ENCODE measurements at places on chromosomes 6 and 20.

DNA sequence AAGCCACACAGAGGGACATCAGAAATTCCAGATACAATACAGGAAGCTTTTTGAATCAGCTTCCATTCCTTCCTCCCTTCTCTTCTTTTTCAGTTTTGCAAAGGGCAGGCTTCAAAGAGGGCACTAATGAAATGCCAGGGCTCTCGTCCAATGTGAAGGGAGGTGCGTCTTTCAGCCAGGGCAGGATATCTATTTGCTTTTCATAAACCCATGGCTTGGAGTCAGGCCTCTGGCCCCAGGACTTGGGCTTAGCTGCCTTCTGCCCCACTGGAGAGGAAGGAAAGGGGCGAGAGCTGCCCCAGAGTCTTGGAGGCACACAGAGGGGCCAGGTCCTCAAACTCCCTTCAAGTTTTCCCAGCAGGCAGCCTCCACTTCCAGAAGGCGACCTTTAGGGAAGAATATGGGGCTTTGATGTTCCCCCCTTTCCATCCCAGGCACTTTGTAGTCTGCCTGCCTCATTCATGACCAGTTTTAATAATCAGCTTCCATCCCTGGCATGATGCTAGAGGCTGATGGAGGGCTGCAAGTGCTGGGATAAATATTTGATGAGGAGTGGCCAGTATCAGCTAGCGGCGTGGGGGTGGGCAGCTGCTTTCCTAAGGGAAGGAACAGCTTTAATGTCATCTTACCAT is 234.8 kb downstream of the NRN1 start:
- no peak for DNase-seq

DNA sequence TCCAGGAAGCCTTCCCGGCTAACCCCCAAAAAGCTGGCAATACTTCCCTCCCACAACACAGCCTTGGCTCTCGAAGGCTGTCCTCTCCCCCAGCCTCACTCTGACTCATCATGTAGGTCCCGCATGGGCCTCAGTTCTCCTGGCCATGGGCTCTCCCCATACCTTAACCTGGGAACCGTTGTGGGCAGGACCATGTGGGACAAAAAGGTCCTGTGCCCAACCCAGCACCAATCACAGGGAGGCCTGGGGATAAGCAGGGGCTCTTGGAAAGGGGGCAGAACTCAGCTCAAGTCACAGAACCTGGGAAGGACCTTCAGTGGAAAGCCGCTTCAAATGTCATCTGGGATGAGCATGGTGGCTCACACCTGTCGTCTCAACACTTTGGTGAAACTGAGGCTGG is 45.5 kb downstream of the MRPL14 start:
- no peak for DNase-seq

GRCh38 chr6:11160199-11160598 is 48.7 kb upstream of the ERVFRD-1 start:
- no peak for DNase-seq

DNA sequence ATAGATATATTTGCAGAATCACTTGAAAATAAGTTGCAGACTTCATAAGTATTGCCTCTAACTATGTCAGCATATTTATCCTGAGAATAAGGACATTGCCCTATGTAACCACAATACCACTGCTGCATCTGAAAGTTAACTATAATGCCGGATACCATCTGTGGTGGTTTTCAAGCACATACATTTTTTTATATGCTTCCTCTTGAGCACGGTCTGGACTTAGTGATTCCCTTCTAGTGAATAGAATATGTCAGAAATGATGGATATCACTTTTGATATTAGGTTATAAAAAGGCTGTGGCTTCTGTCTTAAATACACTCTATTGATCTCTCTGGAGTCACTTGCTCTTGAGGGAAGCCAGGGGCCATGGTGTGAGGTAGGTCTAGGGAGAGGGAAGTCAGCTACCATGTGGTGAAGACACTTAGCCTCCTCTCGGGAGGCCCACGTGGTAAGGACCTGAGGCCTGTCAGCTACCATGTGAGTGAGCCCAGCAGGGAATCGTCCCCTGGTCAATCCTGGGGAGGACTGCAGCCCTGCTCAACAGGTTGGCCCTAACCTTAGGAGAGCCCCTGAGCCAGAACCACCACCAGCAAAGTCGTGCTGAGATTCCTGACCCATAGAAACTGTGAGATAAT is 57.5 kb downstream of the CCDC170 start:
- DNase-seq, result no peak

GRCh38 chr6:112331306-112331705 is 15.8 kb upstream of the RFPL4B start:
- no peak for DNase-seq

Data from activated naive CD8-positive, alpha-beta T cell treated with anti-CD3 and anti-CD28 coated beads, Interleukin-2, amount 50 U/mL, for 16 hours (primary cell).